Activated B cell treated with CpG ODN at 0.5 μM for 24 hours (primary cell): ENCODE measurements at places on chromosomes 5 and 9.

- no peaks in the 10 kb centered on the region for H3K27me3 ChIP-seq
- peaks cover 54% of the 10 kb centered on the region for H3K36me3 ChIP-seq
- no peak overlapping the region for H3K4me3 ChIP-seq
- no peak for DNase-seq
Observed at GRCh38 chr5:10585518-10585915, 21.6 kb downstream of the ANKRD33B start.

GRCh38 chr9:99257723-99258389, 35.8 kb downstream of the SEC61B start:
- DNase-seq, result no peak
- H3K27me3 ChIP-seq, result no peaks in the 10 kb centered on the region
- peaks cover 55% of the 10 kb centered on the region for H3K4me1 ChIP-seq
- no peak overlapping the region for H3K27ac ChIP-seq

DNA sequence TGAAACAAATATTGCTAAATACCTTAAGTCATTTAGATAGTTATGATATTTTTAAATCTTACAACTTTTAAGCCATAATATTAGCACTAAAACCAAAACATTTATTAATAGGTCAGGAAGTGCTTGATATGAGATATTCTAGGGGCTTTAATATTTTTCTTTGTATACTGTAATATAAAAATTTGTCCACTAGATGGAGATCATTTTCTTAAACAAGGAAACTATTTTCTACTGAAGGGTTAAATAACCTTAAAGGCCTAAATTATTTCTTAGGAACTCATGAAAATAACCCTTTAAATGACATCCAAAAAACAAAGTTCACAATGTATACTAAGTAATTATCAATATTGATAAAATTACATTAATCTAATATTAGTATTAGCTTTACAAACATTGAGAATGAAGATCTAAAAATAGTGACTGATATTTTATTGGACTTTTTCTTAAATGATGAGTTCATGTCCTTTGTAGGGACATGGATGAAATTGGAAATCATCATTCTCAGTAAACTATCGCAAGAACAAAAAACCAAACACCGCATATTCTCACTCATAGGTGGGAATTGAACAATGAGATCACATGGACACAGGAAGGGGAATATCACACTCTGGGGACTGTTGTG, 635.7 kb downstream of the RAB3C start:
- DNase-seq, result no peak
- H3K4me1 ChIP-seq, result peaks cover 3% of the 10 kb centered on the region
- no peaks in the 10 kb centered on the region for H3K27me3 ChIP-seq
- H3K27ac ChIP-seq, result no peak overlapping the region
- no peak overlapping the region for H3K4me3 ChIP-seq

DNA sequence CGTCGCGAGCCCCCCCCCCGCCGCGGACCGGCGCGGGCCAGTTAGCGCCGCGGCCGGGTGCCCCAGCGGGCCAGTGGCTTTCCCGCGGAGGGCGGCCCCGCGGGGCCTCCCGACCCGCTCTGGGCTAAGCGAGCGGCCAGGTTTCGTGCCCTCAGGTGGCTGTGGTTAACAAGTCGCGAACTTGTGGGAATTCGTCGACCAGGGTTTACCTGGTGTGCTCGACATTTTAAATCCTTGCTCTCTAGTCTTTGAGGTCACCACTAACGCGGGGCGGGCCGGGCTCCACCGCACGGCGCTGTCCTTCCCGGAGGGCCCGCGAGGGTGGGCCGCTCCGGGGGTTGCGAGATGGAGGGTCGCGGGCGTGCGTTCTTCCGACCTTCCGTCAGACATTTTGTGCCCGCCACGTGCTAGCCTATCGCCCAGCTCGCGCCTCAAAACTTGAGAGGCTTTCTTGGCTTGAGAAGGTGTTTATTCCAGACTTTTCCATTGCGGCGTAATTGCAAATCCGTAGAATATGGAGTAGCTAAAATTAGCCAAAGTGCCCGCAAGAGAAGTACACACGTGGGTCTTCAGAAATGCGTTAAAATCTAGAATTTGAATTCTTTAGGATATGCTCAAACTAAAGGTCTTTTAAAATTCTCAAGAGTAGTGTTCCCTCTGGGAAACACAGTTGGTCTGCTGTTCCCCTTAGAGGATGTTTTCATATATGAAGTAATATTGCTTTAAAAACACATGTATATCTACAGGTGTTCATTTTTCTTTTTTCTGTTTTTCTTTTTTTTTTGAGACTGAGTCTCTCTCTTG, 2.1 kb downstream of the ANP32B start:
- peak overlapping the region; percentile 89 for H3K27ac ChIP-seq
- no peaks in the 10 kb centered on the region for H3K36me3 ChIP-seq
- H3K4me1 ChIP-seq, result peaks cover 60% of the 10 kb centered on the region
- no peaks in the 10 kb centered on the region for H3K27me3 ChIP-seq
- H3K4me3 ChIP-seq, result peak overlapping the region; percentile 79

DNA sequence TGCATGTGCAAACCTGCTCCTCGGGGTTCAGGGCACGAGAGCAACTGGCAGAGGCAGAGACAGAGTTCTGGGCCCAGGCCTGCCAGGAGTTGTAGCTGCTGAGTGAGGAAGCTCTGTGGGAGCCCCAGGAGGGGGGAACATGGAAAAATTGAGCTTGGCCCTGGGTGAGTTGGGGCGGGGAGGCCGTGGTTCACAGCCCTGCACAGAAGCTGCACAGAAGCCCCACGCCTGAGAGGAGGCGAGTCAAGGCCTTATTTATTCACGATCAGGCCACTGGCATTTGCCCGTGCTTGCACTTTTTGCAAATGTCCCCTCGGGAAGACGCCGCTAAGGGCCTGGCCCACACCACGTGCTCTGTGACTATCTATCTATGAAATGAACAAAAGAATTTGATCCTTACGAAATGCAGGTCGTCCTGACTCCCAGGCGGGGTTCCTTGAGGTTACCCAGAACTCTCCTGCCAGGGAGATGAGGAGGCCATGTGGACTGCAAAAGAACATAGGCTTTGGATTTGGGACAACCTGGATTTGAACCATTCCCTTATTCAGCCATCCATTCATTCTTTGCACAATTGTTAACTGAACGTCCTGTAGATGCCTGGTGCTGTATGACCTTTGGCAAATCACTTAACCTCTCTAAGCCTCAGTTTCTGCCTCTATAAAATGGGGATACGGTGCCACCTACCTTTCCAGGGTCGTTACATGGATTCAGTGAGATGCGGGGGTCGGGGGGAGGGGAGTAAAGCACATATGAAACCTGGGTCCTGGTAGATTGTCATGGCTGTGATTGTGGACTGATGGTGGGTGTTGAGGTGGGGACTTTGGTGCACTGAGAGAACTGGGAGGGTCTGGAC, 17.9 kb downstream of the COL27A1 start:
- no peak for DNase-seq
- H3K4me3 ChIP-seq, result no peak overlapping the region
- no peak overlapping the region for H3K27ac ChIP-seq
- H3K36me3 ChIP-seq, result no peaks in the 10 kb centered on the region

DNA sequence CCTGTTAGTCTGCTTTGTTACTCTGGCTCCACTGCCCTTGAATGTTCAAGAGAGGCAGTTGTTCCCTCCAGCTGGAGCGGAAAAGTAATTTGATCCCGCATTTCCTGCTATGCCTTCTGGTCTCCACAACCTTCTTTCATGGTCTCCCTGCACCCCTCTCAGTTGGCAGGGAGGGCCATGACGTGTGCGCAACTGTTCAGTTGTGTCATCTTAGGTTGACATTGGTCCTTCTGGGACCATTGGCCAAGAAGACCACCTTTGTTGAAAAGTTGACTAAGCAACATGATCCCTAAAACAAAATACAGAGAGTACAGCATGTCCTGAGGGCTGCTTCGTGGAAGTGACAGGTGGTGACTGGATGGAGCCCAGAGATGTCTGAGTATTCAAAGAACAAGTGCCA, 192.5 kb upstream of the TUT7 start:
- no peak overlapping the region for H3K4me3 ChIP-seq
- H3K27me3 ChIP-seq, result peaks cover 7% of the 10 kb centered on the region
- no peak overlapping the region for H3K27ac ChIP-seq
- no peaks in the 10 kb centered on the region for H3K36me3 ChIP-seq

DNA sequence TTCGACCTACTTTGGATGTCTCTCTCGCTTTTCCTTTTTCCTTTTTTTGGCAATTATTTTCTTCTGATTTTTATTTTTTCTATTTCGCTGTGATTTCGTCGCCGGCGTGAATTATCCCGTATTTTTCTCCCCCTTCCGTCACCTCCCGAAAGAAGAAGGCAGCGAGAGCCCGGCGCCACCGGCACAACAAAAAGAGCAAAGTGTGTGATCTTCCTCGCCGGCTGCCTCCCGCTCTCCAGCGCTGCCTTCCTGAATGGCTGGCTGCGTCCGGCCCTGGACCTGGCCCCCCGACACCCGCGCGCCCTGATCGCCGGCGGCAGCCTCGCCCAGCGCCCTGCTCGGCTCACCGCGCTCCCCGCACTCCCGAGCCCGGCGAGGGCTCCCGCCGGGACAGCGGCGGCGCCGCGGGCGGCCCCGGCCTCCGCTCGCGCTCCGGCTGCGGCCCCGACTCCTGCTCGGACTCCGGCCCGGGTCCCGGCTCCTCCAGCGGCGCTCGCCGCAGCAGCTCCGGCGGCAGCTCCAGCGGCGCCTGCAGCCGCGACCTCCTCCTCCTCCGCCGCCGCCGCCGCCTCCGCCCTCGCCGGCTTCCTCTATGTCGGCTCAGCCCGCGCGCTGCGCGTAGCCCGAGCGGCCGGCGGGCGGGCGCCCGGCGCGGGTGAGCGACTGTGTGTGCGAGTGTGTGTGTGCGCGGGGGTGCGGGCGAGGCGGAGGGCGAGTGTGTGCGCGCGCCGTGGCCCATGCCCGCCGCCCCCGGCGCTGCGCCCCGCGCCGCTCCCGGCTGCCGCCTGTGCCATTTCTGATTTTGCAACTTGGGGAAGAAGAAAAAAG, 960 bp downstream of the NR2F1 start:
- H3K4me3 ChIP-seq, result peak overlapping the region; percentile 48
- no peak for DNase-seq
- H3K27ac ChIP-seq, result no peak overlapping the region
- peaks cover 34% of the 10 kb centered on the region for H3K27me3 ChIP-seq

DNA sequence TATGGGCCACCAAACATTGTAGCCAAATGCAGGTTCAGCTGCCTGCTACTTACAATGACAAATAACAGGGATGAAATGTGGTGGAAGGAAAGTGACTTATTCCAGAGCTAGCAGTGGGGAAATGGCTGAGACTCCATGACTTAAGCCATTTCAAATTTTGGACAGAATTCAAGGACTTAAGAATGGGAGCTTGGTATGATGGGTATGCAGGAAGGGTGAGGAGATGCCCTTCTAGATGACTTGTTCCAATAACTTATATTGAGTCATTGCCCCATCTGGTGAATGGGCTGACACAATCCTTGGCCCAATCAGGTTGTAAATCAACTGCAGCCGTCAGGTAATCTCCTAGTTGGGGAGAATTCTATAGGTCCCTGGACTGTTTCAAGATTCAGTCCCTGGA, 230.7 kb upstream of the SGCD start:
- no peak overlapping the region for H3K27ac ChIP-seq
- no peak overlapping the region for H3K4me3 ChIP-seq
- no peaks in the 10 kb centered on the region for H3K27me3 ChIP-seq
- DNase-seq, result no peak

DNA sequence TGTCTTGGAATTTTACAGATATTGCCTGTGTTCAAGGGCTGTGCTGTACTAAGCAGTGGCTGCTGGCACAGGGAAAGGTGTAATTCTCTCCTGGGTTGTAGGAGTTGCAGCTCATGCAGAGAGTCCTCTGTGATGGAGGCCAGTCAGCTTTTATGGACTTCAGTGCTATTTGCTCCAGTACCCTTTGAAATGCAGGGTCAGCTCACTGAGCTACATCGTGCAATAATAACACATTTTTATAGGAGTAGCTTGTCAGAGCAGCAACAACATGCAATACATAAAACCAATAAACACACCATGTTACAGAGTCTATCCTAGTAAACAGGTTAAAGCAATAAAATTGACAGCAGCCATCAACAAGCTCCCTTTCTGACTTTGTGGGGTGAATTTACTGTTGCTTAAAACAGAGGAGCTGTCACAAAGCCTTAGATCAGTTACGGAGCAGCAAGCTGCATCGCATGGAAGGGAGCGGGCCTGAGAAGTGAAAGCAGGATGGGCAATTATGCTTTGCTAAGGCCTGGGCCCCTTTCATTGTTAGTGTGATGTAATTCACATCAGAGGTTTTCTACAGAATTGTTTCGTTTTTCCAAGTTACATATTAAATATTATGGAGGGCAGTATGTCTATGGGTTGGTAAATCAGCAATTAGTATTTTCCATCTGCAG, 16.8 kb downstream of the CD180 start:
- H3K27me3 ChIP-seq, result no peaks in the 10 kb centered on the region
- peak overlapping the region; percentile 71 for H3K27ac ChIP-seq
- peaks cover 83% of the 10 kb centered on the region for H3K36me3 ChIP-seq
- peaks cover 69% of the 10 kb centered on the region for H3K4me1 ChIP-seq
- DNase-seq, result no peak

DNA sequence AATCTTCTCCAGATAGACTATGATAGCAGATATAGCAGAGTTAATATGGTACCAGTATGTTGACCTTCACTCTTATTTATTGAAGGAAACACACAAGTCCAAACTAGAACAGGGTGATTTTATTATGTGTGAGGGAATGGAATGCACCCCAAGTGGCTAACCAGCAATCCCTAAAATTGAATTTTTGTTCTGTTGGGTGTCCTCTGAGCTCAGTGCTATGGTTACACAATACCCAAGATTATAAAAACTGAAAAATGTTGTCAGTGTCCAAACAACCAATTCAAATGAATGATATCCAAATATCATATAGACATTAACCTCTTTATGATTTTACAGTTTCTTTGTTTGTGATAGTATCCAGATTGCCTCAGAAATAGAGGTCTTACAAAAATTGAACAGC, 60.9 kb downstream of the NNT start:
- no peak for DNase-seq
- no peak overlapping the region for H3K27ac ChIP-seq
- peaks cover 56% of the 10 kb centered on the region for H3K36me3 ChIP-seq
- no peaks in the 10 kb centered on the region for H3K27me3 ChIP-seq

DNA sequence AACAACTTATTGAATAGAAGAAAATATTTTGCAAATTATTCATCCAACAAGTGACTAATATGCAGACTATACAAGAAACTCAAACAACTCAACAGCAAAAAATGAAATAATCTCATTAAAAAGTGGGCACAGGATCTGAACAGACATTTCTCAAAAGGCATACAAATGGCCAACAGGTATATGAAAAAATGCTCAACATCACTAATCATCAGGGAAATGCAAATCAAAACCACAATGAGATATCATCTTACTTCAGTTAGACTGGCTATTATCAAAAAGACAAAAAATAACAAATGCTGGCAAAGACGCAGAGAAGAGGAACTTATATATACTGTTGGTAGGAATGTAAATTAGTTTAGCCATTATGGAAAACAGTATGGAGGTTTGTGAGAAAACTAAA, 1.8 kb upstream of the AMACR start:
- H3K27ac ChIP-seq, result no peak overlapping the region
- peaks cover 8% of the 10 kb centered on the region for H3K36me3 ChIP-seq
- H3K4me1 ChIP-seq, result peaks cover 23% of the 10 kb centered on the region
- no peak for DNase-seq

GRCh38 chr5:180208435-180209081, 453 bp downstream of the RASGEF1C start:
- peak overlapping the region; percentile 60 for H3K4me3 ChIP-seq
- no peaks in the 10 kb centered on the region for H3K36me3 ChIP-seq
- peaks cover 36% of the 10 kb centered on the region for H3K27me3 ChIP-seq
- H3K27ac ChIP-seq, result no peak overlapping the region

GRCh38 chr5:148882332-148882731, 55.9 kb downstream of the ADRB2 start:
- H3K27me3 ChIP-seq, result no peaks in the 10 kb centered on the region
- no peaks in the 10 kb centered on the region for H3K4me1 ChIP-seq
- no peak overlapping the region for H3K27ac ChIP-seq
- DNase-seq, result no peak
- no peaks in the 10 kb centered on the region for H3K36me3 ChIP-seq
